Stimulated activated naive CD4-positive, alpha-beta T cell treated with Interleukin-2 at 50 U/mL for 16 hours (primary cell): ENCODE measurements at places on chromosomes 2 and 18.

DNA sequence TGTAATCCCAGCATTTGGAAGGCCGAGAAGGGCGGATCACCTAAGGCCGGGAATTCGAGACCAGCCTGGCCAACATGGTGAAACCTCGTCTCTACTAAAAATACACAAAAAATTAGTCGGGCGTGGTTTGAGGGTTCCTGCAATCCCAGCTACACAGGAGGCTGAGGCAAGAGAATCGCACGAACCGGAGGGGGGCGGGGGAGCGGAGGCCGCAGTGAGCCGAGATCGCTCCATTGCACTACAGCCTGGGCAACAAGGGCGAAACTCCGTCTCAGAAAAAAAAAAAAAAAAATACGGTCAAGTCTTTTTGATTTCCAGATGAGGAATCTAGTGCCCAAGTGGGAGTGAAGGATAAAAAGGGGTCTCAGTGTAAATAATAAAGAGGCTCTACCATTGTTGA is 16.5 kb upstream of the MEIS1 start:
- no peak for DNase-seq

GRCh38 chr2:100066246-100066645 is 76.1 kb downstream of the AFF3 start:
- no peak for DNase-seq

DNA sequence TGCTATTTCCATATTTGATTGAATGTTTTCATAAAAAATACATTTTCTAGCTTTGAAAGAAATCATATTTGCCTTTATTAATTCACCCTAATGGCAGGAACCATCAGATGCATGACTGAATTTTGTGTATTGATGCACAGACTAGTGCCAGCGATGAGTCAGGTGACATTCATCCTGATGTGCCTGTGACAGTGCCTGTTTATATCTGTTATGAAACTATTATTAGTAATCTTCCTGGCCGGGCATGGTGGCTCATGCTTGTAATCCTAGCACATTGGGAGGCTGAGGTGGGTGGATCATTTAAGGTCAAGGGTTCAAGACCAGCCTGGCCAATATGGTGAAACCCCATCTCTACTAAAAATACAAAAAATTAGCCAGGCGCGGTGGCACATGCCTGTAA is 170.0 kb downstream of the TSN start:
- DNase-seq, result no peak

- no peak for DNase-seq
Observed at GRCh38 chr18:27491772-27492171, 306.7 kb upstream of the CHST9 start.

DNA sequence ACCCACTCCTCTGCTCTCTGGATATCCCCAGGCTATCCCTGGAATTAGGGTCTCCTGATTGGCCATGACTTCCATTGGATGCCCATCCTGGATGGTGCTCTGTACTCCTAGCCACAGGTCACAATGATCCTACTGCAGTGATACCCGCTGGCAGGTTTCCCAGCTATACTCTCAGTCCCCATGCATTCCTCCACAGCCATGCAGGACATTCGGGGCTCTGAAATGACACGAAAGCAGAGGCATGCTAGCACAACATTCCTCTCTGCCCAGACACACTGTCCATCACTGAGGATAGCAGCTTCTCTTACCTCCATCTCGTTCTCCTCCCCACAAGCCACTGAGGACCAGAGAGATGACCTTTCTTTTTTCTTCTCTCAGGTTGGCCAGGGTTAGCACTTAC is 51.7 kb upstream of the SPATS2L start:
- DNase-seq, result no peak

- no peak for DNase-seq
Observed at GRCh38 chr2:1186421-1186820, 226.8 kb upstream of the TPO start.

- DNase-seq, result no peak
Observed at GRCh38 chr18:2148823-2149222, 422.5 kb downstream of the METTL4 start.

DNA sequence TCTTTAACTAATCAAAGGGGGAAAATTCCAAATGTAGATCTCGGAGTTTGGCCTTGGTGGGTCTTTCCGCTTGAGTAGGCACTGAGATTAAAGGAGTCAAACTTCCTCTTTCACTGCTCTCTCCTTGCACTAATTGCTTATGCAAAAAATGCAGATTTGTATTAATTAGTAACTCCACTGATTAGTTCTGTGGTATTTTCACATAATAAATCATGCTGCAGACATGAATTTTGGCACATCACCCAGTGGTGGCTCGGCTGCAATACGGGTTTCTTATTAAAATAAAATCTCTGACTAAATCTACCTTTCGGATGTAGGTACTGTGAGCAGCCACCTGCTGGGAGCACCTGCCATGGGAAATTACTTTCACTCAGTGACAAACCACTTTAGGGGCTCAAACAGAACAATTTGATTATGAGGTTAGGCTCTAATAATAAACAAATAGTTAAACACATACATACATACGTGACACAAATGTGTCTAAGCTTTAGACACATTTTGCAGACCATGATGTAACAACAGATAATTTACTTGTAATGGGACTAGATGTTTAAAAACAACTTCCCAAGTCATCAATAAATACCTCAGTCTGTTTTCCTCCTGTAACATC is 6.4 kb upstream of the NEUROD1 start:
- no peak for DNase-seq
